ENCODE measurements at places on chromosomes 12 and 14.

- no peak for DNase-seq
Observed at GRCh38 chr14:36083317-36083716, 93.2 kb downstream of the PTCSC3 start.

- DNase-seq: no peak
Observed at GRCh38 chr14:23915559-23915958, 38.0 kb upstream of the DHRS4 start.

DNA sequence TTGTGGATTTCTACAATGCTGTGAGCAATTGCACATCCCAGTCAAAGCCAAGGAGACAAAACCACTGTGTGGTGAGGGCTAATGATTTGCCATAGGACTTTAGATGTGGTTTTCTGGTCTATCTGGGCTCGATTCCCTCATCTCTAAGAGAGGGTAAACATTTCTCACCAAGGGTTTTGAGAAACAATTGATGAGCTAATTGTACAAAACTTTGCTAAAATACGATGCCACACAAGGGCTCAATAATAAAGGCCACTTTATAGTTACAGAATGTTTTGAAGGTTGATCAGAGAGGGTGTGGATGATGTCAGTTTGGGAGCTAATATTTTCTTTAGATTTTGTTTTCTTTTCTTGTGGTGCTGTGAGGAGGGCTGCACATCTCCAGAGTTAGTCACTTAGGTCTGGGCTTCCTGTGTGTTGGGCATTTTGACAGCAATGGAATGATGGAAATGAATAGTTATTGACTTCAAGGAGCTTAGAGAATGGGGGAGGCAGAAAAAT lies 60.8 kb upstream of the SLC38A4 start:
- DNase-seq: no peak

- no peak for DNase-seq
Observed at GRCh38 chr14:99468081-99468480, 12.6 kb downstream of the SETD3 start.

GRCh38 chr12:113136128-113136989 lies 798 bp upstream of the RASAL1 start:
- DNase-seq: peak; percentile 33

Data from activated T-cell treated with anti-CD3 and anti-CD28 coated beads for 1 hour (primary cell).